Caco-2 (cell line): ENCODE measurements at places on chromosomes 11 and 22.

DNA sequence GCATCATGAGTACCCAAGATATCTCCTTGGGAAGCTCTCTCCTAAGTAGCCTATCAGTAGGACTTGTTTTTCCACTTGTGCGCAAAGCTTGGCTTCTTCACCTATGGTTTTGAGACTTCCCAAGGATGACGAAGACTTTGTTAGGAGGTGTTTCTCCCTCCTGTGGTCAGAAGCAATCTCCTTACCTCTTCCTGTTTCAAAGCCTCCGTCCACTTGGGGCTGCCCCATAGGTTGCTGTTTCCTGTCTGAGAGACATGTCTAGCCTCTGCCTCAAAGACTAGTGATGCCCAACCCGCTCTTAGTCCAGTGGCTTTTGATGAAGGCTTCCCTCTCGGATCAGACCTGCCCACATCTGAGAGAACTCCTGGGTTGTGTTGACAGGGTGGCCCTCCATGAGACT lies 92.9 kb downstream of the TRAF6 start:
- DNase-seq: no peak

DNA sequence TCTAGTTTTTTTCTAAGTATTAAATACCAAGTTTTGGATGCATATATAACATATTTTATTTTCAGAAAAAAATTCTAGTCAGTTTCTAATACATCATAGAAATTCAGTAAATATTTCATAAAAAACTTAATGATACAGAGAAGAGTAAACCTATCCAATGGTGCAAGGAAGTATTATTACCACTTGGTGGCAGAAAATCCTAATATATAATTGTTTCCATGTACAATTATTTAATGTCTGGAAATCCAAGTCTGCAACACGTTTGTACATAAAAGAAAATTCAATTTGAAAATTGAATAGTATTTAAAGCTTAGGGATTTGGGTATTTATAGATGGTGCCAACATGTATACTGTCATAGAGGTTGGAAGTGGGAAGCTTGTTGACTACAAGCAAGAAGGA lies 127.0 kb downstream of the TRPC6 start:
- no peak for DNase-seq

GRCh38 chr11:85180528-85180927 lies 446.6 kb downstream of the DLG2 start:
- no peak for DNase-seq

DNA sequence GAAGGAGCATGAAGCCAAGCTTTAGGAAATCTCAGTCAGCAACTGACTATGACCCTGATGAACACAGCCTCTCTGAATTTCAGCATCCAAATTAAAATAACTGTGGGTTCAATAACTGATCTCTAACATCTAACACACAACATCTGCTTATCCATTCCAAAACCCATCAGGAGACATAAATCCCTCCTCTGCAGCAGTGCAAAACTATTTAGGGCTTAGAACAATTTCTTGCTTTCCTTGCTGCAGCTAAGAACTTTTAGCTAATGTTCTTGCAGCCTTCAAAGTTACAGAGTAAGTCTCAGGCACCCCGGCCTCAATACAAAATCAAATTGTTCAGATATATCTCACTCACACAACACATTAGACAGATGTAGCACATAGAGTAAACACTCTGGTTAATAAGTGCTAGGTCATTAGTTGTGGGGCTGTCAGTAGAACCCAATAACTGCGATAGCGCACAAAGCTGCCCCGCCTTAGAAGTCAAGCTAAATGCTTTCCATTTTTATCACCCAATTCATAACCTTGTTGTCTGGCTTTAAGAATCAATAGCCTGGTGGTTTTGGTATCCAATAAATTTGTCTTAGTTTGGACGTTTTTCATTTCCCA lies 139.6 kb downstream of the LARGE1 start:
- DNase-seq: peak; percentile 2

DNA sequence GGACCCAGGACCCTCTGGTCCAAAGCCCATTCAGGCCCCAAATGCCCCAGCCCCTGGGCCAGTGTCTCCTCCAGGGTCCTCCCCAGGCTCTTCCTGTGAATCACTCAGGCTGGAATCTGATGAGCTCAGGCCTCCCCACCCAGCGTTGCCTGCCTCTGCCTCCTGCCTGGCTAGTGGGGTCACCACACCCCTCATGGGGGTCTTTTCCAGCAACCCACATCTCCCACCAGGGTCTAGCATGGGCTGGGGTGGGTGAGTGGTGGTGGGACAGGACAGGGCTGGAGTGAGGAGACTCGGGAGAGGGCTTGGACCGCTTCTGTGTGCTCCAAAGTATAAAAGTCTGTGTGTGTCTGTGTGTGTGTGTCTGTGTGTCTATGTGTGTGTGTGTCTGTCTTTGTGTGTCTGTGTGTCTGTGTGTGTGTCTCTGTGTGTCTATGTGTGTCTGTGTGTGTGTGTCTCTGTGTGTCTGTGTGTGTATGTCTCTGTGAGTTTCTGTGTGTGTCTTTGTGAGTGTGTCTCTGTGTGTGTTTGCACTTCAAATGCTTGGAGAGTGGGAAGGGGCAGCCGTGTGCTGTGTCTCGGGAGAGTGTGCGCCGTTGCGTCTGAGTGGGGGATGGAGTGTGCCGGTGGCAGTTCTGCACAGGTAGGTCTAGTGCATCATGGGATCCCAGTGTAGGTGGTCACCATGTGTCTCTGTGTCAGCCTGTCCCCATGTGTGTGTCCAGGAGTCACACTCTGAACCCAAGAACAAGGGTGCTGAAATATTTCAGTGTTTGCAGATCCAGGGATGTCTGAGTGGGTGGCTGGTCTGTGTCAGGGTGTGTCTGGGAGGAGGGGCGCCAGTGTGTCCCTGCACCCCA lies 8.8 kb downstream of the RIN1 start:
- DNase-seq: no peak

DNA sequence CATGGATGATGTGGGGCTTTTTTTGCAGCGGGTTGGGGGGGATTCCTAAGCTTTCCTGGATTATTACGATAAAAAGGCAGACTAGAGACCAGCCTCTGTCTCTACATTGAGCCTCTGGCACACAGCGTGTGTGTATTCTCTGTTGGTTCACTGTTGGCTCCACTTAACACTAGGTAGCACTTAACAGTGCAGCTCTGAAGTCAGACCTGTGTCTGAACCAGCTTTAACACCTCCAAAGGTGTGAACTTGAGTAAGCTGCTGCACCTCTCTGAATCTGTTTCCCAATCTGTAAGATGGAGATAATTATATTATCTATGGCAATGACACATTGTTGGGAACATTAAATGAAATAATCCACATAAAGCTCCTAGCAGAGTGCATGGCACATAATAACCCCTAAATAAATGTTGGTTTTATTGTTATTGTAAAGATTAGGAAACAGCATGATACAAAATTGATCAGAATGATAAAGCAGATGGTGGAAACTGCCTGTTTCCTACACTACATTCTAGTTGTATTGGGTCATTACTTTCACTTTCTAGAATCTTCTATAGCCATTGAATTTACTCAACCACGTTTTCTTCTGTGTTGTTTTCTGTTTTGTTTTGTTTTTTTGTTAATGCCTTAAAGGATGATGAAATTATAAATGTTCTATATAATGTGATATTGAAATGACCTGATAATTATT lies 108.4 kb downstream of the ARL14EP start:
- no peak for DNase-seq

DNA sequence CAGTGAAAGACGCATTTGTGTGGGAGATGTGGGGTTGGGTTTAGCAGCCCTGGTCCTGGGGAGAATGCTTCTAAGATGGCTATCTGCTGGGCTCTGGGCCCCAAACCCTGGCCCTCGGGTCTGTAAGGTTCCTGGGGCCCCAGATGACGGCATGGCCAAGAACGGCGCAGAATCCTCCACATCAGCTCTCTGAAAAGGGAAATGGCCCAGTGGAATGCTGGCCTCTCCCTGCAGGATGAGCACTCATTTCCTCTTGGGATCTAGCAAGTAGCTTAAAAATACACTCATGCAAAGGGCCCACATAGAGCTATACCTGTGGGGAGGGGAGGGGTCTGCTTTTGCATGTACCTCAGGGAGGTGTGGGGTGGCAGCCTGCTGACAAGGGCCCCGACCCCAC lies 37.5 kb upstream of the LINC01488 start:
- DNase-seq: no peak

DNA sequence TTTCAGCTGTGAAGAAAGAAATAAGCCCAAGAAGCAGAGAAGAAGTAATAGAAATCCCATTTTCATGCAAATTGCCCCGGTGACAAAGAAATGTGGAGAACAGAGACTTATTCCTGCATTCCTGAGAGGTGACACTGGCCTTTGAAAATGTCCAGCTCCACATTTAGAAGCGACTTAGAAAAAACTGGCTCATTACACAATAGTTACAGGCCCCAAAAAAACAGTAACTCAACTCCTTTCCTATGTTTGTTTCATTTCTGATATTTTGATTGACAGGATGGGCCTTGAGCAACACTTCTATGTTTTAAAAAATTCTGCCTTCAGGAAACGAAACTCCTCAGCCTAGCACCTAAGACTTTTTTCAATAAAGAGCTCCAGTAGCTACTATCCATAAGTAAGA lies 726.9 kb upstream of the TENM4 start:
- DNase-seq: no peak

DNA sequence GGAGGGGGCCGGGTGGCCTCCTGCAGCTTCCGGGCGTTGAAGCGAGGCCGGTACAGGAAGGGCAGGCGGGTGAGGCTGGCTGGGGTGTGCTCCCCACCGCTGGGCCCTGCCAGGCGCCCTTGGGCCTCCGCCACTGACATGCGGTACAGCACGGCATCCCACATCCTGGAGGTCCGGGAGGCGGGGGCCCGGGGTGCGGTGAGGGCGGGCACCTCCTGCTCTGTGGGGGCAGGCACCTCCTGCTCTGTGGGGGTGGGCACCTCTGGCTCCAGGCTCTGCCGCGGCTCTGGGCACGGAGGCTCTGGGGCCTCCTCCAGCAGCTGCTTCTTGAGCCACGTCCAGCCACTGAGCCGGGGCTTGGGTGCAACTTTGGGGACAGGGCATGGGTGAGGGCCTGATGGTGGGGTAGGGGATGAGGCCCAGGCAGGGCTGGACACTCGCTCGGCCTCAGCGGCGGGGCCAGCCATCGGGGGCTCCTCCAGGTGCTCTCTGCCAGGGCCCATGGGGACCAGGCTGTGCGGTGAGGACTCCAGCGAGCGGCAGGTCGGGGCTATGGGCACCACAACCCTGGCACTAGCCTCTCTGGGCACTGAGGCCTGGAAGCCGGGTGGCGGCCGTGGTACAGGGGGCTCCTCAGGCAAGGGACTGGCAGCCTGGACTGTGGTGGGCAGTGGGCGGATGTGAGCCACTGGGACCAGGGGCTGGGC lies 2.3 kb downstream of the PRR33 start:
- DNase-seq: no peak

DNA sequence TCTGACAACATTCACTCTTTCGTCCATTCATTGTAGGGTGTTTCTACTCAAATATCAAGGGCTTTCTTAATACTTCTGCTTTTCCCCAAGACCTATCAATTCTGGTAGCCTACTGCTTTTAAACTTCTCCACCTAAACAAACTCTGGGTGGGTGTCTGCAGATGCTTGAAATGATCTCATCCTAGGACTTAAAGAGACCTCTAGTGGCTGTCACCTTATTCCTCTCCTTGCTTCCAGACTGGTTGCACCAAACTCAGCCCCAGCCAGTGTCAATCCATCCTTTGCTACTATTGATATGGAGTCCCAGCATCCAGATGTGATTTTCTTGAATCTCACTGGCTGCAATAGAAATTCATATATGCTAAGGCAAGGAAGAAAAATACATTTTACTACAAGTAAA lies 274.7 kb downstream of the NXPE2 start:
- no peak for DNase-seq

- no peak for DNase-seq
Observed at GRCh38 chr11:95200781-95201457, 30.1 kb downstream of the SESN3 start.

DNA sequence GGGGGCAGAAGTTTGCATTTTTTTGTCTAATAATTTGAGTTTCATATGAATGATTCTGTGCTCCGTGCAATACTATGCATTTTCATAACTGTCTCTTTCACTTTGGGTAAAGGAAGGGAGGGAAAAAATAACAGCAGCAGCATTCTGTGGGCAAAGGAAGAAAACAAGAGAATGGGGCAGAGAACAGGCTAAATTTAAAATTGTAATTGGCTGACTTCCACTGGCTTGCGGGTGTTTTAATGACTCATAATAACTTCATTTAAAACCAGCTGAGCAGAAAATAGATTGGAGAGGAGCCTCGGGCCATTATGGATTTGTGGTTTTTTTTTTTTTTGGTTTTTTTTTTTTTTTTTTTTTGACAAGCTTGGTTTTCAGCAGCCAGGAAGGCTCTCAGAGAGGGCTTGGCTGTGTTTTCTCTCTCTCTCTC lies 107.4 kb downstream of the ZBTB16 start:
- no peak for DNase-seq

DNA sequence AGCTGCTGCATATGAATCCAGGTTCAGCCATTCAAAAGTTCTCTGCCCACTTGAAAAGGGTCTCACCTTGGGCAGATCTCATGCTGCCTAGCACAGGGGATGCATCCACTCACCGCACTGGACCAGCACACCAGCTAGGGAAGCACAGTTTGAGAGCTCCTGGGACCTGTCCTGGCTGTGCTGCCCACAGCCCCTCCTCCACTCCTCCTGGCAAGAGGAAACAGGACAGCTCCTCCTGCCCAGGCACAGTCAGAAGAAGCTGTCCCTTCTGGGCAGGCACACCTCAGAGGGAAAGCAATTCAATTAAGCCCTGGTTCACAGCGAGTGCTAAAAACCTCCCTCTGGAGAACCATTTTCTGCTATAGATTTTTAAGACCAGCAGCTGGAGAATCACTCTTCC lies 146.7 kb downstream of the ST3GAL4 start:
- no peak for DNase-seq

DNA sequence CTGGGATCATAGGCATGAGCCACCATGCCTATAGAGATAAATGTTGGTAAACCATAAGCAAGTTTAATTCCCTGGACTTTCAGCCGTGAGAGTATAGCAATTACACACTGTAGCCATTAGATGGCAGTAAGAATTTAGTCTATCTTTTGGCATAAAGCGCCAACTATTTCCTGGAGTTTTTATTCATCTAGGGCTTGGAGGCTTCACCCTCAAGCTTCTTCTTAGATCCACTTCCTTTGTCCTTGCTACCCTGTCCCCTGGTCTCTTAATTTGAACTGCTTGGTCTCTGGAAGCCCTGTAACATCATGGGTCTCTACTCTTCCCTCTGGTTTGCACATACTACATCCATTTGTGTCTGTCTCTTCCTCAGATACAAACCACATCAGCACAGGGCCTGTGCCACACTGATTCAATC lies 38.2 kb downstream of the OR10A6 start:
- DNase-seq: no peak
